Type B pancreatic cell (in vitro differentiated cells): ENCODE measurements at places on chromosomes 7 and 10.

DNA sequence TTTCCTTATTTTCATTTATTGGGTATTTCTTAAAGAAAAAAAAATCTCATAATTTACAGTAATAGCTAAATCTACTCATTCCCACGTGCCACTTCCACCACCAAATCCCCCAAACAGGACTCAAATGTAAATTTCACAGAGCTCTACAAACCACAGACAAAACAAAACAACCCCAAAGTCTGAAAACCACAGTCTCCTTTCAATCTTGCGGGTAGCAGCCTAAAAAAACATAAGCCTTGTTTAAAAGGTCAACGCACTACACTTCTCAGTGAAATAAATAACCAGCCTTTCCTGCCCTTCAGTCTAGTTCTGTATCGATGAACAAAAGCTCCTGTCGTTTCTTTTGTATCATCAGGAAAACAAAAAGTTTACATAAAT, 121.8 kb upstream of the AFAP1L2 start:
- no peaks in the 10 kb centered on the region for H3K27me3 ChIP-seq
- peak overlapping the region; percentile 96 for H3K27ac ChIP-seq
- no peak for DNase-seq
- peak overlapping the region; percentile 91 for H3K4me3 ChIP-seq

- H3K4me1 ChIP-seq, result no peaks in the 10 kb centered on the region
- DNase-seq, result no peak
- no peaks in the 10 kb centered on the region for H3K36me3 ChIP-seq
- H3K27ac ChIP-seq, result no peak overlapping the region
- no peaks in the 10 kb centered on the region for H3K27me3 ChIP-seq
These were observed 4.4 kb upstream of the SND1 start for GRCh38 chr7:127647636-127648035.

GRCh38 chr10:4931587-4931986, 31.6 kb upstream of the AKR1C1 start:
- H3K27me3 ChIP-seq, result no peaks in the 10 kb centered on the region
- H3K4me1 ChIP-seq, result no peaks in the 10 kb centered on the region
- H3K4me3 ChIP-seq, result no peak overlapping the region

- peaks cover 26% of the 10 kb centered on the region for H3K27me3 ChIP-seq
- H3K27ac ChIP-seq, result no peak overlapping the region
These were observed 630.6 kb downstream of the KCNMA1 start for GRCh38 chr10:77006836-77007511.

GRCh38 chr7:141456298-141456697, 94.9 kb upstream of the AGK start:
- H3K27ac ChIP-seq, result no peak overlapping the region
- H3K27me3 ChIP-seq, result no peaks in the 10 kb centered on the region
- H3K4me1 ChIP-seq, result peaks cover 6% of the 10 kb centered on the region
- H3K36me3 ChIP-seq, result no peaks in the 10 kb centered on the region

- peaks cover 12% of the 10 kb centered on the region for H3K4me1 ChIP-seq
- no peak for DNase-seq
- H3K27ac ChIP-seq, result no peak overlapping the region
These were observed 92.8 kb downstream of the ALOX5 start for GRCh38 chr10:45466784-45467183.

GRCh38 chr7:133570321-133570720, 317.4 kb downstream of the EXOC4 start:
- peaks cover 4% of the 10 kb centered on the region for H3K4me1 ChIP-seq
- no peaks in the 10 kb centered on the region for H3K36me3 ChIP-seq
- no peak for DNase-seq
- H3K27me3 ChIP-seq, result no peaks in the 10 kb centered on the region
- H3K4me3 ChIP-seq, result no peak overlapping the region
- H3K27ac ChIP-seq, result no peak overlapping the region

DNA sequence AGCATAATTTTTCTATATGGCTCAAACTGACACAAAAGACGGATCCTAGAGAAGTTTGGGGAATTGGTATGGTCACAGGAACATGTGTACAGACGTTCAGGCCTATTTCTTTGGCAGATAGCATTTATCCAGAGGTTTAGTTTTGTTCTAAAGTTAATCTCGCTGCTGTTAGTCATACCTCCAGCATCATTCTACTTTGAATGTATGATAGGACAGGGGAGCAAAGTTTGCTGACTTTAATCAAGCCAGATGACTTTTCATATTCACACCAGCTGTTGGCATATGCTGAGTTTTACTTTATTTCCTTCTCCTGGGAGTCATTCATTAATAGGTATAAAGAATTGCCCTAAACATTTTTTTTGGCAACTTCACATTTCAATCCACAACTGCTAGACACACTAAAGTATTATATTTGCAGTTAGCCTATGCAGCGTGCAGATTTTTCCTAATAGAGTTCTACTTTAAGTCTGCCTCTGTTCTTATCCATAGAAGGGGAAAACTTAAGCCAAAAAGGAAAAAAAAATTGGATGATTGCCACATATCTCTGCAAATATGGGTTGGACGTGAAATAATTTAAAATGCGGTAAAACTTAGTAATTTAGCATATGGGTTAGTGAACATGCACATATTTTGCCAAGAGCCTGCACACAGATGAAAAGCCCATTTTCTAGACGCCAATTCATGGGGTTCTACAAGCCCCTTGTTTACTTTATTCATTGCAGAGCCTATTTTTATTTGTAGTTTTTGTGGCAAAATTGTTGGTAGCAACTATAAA, 213.1 kb downstream of the C7orf25 start:
- no peaks in the 10 kb centered on the region for H3K36me3 ChIP-seq
- no peak for DNase-seq
- H3K4me1 ChIP-seq, result peaks cover 13% of the 10 kb centered on the region
- H3K4me3 ChIP-seq, result no peak overlapping the region
- H3K27ac ChIP-seq, result no peak overlapping the region

GRCh38 chr10:121708728-121709674, 110.8 kb upstream of the FGFR2 start:
- H3K4me1 ChIP-seq, result peaks cover 35% of the 10 kb centered on the region
- peak overlapping the region; percentile 74 for H3K27ac ChIP-seq
- H3K27me3 ChIP-seq, result peaks cover 6% of the 10 kb centered on the region
- H3K4me3 ChIP-seq, result peak overlapping the region; percentile 61

DNA sequence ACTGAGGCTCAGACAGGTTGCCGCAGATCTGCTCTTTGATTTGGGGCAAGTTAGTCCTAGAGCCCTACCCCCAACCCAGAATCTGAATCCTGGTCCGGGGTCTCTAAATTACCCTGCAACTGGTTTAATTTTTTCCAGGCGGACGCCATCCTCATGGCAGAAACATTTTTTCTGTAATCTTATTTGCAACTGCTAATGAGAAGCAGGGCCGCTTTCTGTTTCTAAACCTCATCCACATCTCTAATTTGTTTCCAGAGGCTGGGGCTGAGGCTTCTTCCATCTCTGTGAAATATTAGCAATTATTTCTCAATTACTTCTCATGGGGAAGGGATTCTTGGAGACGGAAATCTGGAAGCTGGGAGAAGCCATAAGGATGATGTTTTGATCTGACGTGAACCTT, 261.6 kb downstream of the RPS24 start:
- no peaks in the 10 kb centered on the region for H3K36me3 ChIP-seq
- H3K27ac ChIP-seq, result peak overlapping the region; percentile 5
- H3K4me1 ChIP-seq, result peaks cover 37% of the 10 kb centered on the region
- no peak for DNase-seq
- H3K4me3 ChIP-seq, result peak overlapping the region; percentile 22

DNA sequence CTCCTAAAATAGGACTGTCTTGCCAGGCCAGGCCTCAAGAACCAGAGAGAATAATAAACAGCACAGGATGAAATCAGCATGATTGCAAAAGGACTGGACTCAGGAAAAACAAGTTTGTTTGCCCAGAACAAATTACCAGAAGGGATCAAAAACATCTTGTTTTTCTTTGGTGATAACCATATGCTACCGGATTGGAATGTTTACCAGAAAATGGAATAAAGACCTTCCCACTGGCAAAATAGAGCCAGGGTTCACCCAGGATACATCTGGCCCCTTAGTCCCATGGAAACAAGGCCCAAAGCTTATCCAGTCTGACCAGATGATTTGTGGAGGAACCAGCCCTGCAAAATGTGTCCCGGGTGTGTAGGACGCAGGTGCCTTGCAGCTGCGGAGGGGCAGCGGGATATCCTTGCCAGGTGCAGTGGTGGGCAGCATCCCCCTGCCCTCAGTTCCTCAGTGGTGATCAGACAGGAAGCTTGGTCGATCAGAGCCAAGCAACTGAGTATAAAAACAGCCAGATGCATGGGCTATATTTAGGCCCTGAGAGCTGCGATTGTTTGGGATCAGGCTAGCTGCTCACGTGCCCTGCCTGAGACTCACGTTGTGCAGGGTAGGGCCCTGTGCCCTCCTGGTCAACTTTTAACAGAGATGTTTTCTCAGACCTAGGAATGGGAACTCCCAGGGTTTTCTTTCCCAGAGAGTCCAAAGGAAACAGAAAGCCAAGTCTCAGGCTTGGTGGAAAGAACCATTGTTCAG, 4.6 kb upstream of the ZNF22 start:
- peaks cover 3% of the 10 kb centered on the region for H3K36me3 ChIP-seq
- H3K4me1 ChIP-seq, result peaks cover 22% of the 10 kb centered on the region

- peak overlapping the region; percentile 98 for H3K4me3 ChIP-seq
- peaks cover 44% of the 10 kb centered on the region for H3K4me1 ChIP-seq
- H3K27me3 ChIP-seq, result peaks cover 8% of the 10 kb centered on the region
- DNase-seq, result peak; percentile 74
These were observed 683 bp downstream of the MACROH2A2 start for GRCh38 chr10:70053218-70053840.

DNA sequence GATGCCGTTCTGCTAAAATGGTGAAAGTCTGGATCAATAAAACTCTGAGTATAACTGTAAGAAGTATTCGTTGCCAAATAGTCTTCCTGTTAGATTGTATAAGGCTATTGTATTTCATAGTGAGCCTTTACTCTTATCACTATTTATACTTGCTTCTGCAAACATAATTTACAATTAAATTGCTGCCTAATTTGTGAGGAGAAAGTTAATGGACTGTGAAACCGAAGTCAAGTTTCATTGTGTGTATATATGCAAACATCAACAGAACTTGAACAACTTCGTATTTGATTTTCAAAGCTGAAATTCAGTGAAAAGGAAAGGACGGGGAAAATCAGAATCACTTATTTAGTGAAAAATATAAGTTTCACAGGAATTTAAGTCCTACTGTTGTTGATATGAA, 135.9 kb upstream of the CCDC6 start:
- no peak overlapping the region for H3K4me3 ChIP-seq
- H3K27ac ChIP-seq, result no peak overlapping the region
- H3K27me3 ChIP-seq, result no peaks in the 10 kb centered on the region

DNA sequence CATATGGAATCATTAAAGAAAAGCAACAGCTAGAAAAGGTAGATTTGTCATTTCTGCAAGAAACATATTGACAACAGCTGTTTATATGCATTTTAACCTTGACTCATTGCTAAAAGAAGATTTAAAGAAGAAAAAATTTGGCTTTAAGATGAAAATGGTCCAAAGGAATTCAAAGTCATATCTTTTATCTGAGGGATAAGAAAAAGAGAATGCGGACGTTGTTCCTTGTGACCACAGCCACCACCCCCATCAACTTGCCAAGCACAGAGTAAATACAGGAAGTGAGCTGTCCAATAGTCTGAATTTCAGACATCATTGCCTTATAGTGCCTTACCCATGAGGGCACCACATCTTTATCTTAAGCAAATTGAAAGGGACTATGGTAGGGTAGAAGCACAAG, 7.3 kb upstream of the CRPPA start:
- H3K4me3 ChIP-seq, result no peak overlapping the region
- H3K27me3 ChIP-seq, result no peaks in the 10 kb centered on the region
- H3K4me1 ChIP-seq, result peaks cover 6% of the 10 kb centered on the region
- no peaks in the 10 kb centered on the region for H3K36me3 ChIP-seq

- H3K27me3 ChIP-seq, result peaks cover 82% of the 10 kb centered on the region
- no peak overlapping the region for H3K27ac ChIP-seq
- H3K36me3 ChIP-seq, result no peaks in the 10 kb centered on the region
- no peak for DNase-seq
- H3K4me3 ChIP-seq, result peak overlapping the region; percentile 74
These were observed 12.3 kb downstream of the CNPY1 start for GRCh38 chr7:155533827-155534690.

GRCh38 chr7:130818056-130818455, 84.0 kb upstream of the KLF14 start:
- no peak overlapping the region for H3K27ac ChIP-seq
- no peak overlapping the region for H3K4me3 ChIP-seq
- no peaks in the 10 kb centered on the region for H3K36me3 ChIP-seq
- H3K27me3 ChIP-seq, result peaks cover 3% of the 10 kb centered on the region

GRCh38 chr10:36023939-36024338, 381.8 kb upstream of the FZD8 start:
- no peak for DNase-seq
- no peaks in the 10 kb centered on the region for H3K4me1 ChIP-seq
- H3K27me3 ChIP-seq, result peaks cover 5% of the 10 kb centered on the region
- no peak overlapping the region for H3K4me3 ChIP-seq
- no peak overlapping the region for H3K27ac ChIP-seq

GRCh38 chr10:80460399-80461207, 6.5 kb downstream of the TSPAN14 start:
- H3K4me3 ChIP-seq, result peak overlapping the region; percentile 82
- no peak for DNase-seq
- H3K4me1 ChIP-seq, result peaks cover 83% of the 10 kb centered on the region
- peaks cover 9% of the 10 kb centered on the region for H3K36me3 ChIP-seq
- H3K27ac ChIP-seq, result peak overlapping the region; percentile 95

DNA sequence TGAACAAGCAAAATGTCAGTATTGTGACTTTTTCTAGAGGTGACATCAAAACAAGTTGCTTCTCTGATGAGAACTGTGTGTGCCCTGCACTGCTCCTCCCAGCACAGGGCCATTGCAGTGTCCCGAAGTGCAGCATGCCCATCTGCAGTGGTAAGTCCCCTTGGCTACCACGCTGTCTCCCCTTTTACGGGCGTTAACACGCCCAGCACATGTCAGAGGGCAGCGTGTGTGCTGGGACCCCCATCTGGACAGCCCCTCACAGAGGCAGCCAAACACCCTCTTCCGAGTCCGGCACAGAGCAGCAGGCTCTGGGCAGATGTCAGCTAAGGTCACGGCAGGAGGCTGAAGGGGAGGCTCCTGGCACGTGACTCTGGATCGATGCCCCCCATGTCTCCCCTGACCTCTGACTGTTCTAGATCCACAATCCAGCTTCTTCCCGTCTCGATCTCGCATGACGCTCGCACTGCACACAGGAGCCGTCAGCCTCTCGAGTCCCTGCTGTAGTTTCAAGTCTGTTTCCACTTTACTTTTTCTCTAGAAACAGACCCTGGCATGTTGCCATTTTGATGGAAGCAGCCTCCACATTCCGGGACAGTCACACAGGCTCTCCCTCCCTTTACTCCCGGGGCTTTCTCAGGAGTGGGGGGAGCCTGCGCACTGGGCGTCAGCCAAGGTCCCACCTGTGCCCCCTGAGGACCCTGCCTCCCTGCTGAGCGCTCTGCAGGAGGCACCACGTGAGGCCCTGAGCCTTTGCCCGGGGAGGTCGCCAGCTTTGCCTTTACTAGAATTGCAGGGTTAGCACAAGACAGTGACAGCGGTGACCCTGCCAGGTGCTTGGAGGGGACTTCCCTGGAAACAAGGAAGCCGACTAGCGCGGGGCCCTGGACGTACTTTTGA, 133.8 kb downstream of the TCERG1L start:
- H3K27ac ChIP-seq, result no peak overlapping the region
- no peaks in the 10 kb centered on the region for H3K27me3 ChIP-seq
- H3K36me3 ChIP-seq, result no peaks in the 10 kb centered on the region
- no peak overlapping the region for H3K4me3 ChIP-seq
- H3K4me1 ChIP-seq, result no peaks in the 10 kb centered on the region
